ENCODE measurements at places on chromosomes 6 and 20.

GRCh38 chr6:78605909-78606446 is 261.4 kb upstream of the IRAK1BP1 start:
- no peaks in the 10 kb centered on the region for H3K27me3 ChIP-seq
- H3K4me3 ChIP-seq, result no peak overlapping the region
- no peaks in the 10 kb centered on the region for H3K4me1 ChIP-seq

DNA sequence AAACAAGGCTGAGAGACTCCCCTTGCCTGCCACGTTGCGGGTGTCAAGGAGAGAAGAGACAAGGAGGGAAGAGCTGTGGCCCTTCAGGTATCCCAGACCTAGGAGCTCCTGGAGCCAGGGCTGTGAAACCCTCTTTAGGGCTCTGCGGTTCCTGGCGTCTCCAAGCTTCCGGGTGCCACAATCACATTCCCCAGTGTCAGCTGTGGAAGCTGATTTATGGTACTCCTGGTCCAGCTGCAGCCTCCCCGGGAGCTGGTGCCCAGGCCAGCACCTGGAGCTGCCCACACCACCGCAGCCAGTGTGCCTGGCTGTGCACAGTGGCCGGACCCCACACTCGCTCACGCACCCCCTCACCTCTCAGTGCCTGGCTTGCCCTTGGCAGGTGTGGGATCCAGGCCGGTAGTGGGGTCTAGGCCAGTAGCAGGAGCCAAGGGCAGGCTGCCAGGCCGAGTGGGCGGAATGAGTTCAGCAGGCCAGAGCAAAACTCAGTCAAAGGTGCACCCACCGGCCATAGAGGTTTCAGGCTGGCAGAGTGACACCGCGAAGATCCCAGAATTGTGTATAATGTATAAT is 58.9 kb upstream of the L3MBTL3 start:
- no peak for DNase-seq
- no peak overlapping the region for H3K4me3 ChIP-seq
- H3K36me3 ChIP-seq, result no peaks in the 10 kb centered on the region
- no peaks in the 10 kb centered on the region for H3K4me1 ChIP-seq

- no peaks in the 10 kb centered on the region for H3K36me3 ChIP-seq
- peaks cover 32% of the 10 kb centered on the region for H3K27me3 ChIP-seq
- peaks cover 4% of the 10 kb centered on the region for H3K4me1 ChIP-seq
- H3K27ac ChIP-seq, result peak overlapping the region; percentile 51
- H3K4me3 ChIP-seq, result peak overlapping the region; percentile 43
Observed at GRCh38 chr6:39166189-39166911, 51.4 kb upstream of the SAYSD1 start.

- peaks cover 3% of the 10 kb centered on the region for H3K36me3 ChIP-seq
- no peaks in the 10 kb centered on the region for H3K4me1 ChIP-seq
- H3K27ac ChIP-seq, result no peak overlapping the region
- no peak for DNase-seq
Observed at GRCh38 chr6:43900560-43900915, 130.5 kb downstream of the VEGFA start.

- H3K36me3 ChIP-seq, result peaks cover 3% of the 10 kb centered on the region
- peak; percentile 78 for DNase-seq
- H3K4me1 ChIP-seq, result no peaks in the 10 kb centered on the region
- no peaks in the 10 kb centered on the region for H3K27me3 ChIP-seq
Observed at GRCh38 chr6:136643850-136644596, 93.8 kb upstream of the MAP7 start.

- no peaks in the 10 kb centered on the region for H3K27me3 ChIP-seq
- H3K36me3 ChIP-seq, result no peaks in the 10 kb centered on the region
- H3K4me3 ChIP-seq, result no peak overlapping the region
- H3K4me1 ChIP-seq, result no peaks in the 10 kb centered on the region
- H3K27ac ChIP-seq, result no peak overlapping the region
- DNase-seq, result no peak
Observed at GRCh38 chr6:56541741-56542360, 100.8 kb downstream of the DST start.

- H3K4me1 ChIP-seq, result peaks cover 7% of the 10 kb centered on the region
- DNase-seq, result no peak
- H3K27ac ChIP-seq, result no peak overlapping the region
- no peaks in the 10 kb centered on the region for H3K27me3 ChIP-seq
- H3K4me3 ChIP-seq, result no peak overlapping the region
- peaks cover 6% of the 10 kb centered on the region for H3K36me3 ChIP-seq
Observed at GRCh38 chr6:20644667-20645370, 110.6 kb downstream of the CDKAL1 start.

DNA sequence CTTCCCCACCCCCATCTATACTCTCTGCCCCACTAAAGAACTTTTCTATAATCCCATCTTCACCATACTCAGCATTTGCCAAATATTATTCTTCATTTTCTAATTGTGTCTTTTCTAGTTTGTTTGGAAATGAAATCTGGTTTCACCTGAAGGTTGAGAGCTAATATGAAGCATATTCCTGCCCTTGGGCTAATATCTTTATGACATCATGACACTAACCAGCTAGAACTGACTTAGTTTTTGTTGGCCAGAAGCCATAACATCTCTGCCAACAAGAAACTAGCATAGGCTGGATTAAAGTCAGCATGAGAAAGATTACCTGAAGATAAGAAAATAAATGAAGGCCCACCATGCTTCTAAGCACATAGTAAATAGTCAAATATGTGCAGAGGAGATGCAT is 16.7 kb downstream of the UNC5CL start:
- H3K4me3 ChIP-seq, result no peak overlapping the region
- DNase-seq, result no peak
- peaks cover 9% of the 10 kb centered on the region for H3K27me3 ChIP-seq
- no peak overlapping the region for H3K27ac ChIP-seq
- no peaks in the 10 kb centered on the region for H3K36me3 ChIP-seq

DNA sequence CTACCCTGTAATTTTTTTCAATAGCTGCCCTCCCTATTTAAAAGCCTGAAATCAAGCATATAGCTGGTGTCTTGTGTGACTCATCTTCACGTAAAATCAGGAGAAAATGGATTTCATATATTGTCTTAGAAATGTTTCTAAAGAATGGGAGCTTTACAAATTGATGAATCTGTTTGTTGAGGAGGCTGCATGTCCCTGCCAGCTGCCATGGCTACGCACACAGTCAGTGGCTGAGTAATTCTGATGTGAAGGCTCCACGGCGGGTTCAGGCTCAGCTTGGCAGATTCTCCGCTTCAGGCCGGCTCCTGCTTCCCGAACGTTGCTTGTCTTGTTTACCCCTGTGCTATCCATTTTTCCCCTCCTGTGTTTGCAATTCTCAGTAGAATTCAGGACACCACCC is 82.8 kb downstream of the CCDC170 start:
- peaks cover 36% of the 10 kb centered on the region for H3K27me3 ChIP-seq
- no peaks in the 10 kb centered on the region for H3K4me1 ChIP-seq
- no peak overlapping the region for H3K4me3 ChIP-seq
- no peaks in the 10 kb centered on the region for H3K36me3 ChIP-seq
- no peak for DNase-seq

DNA sequence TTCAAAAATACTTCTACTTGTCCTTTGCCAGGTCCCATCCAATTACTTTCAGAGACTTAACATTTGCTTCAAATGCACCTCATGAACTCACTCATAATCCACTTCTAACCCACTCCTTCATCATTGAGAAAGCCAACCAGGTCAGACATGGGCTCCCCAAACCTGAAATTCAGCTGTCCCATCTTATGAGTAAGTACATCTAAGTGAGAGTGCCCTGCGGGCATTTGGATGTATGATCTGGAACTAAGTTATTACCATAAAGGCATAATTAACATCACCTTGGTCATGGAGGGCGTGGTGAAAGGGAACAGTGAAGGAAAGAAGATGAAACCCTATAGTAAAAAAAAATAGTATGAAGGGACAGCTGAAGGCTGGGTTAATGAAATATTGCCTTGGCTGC is 896.8 kb downstream of the C6orf118 start:
- H3K36me3 ChIP-seq, result no peaks in the 10 kb centered on the region
- DNase-seq, result no peak
- no peak overlapping the region for H3K4me3 ChIP-seq
- H3K27ac ChIP-seq, result no peak overlapping the region
- no peaks in the 10 kb centered on the region for H3K27me3 ChIP-seq
- no peaks in the 10 kb centered on the region for H3K4me1 ChIP-seq

- no peak for DNase-seq
- peaks cover 4% of the 10 kb centered on the region for H3K36me3 ChIP-seq
- peak overlapping the region; percentile 21 for H3K4me3 ChIP-seq
- H3K27ac ChIP-seq, result peak overlapping the region; percentile 91
Observed at GRCh38 chr20:62031462-62032092, 34.1 kb downstream of the TAF4 start.

DNA sequence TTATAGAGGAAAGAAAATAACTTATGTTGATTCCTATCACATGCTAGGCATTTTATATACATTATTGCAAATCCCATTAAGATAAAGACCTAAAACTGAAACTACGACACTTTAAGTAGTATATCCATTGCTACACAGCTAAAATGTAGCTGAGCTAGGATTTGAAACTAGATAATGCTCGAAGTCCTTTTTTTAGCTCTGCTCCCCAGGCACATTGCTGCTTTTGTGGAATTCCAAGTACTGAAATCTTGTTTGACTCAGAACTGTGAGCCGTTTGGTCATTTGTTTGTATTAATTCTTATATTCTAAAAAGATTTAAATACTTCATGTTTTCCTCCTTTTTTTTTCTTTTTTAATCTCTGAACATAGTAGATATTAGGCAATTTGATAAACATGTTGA is 644.8 kb downstream of the HACE1 start:
- H3K4me1 ChIP-seq, result no peaks in the 10 kb centered on the region
- H3K27ac ChIP-seq, result no peak overlapping the region
- H3K27me3 ChIP-seq, result no peaks in the 10 kb centered on the region
- DNase-seq, result no peak
- H3K36me3 ChIP-seq, result no peaks in the 10 kb centered on the region

- H3K36me3 ChIP-seq, result peaks cover 63% of the 10 kb centered on the region
- peak overlapping the region; percentile 99 for H3K27ac ChIP-seq
- peak overlapping the region; percentile 85 for H3K4me3 ChIP-seq
- peaks cover 48% of the 10 kb centered on the region for H3K4me1 ChIP-seq
- no peaks in the 10 kb centered on the region for H3K27me3 ChIP-seq
Observed at GRCh38 chr20:38842026-38842425, 36.5 kb downstream of the PPP1R16B start.

GRCh38 chr20:3406481-3407039 is 909 bp downstream of the DNAAF9 start:
- H3K27me3 ChIP-seq, result no peaks in the 10 kb centered on the region
- H3K27ac ChIP-seq, result peak overlapping the region; percentile 84
- DNase-seq, result no peak

DNA sequence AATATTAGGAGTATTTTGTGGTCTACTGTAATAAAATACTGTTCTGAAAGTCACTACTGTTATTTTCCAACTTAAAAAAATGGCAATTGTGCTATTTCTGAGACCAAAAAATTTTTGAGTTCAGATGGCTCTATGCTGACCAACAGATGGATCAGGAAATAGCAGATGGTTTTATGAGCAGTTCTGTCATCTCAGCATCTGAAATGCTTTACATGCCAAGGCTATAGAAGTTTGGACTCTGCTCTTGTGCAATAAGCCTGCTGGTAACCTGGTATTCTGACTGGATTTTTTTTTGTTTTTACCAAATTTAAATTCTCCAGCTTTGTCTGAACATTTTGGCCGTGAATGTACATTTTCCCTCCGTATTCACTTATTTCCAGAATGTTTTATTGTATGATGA is 1127.5 kb downstream of the GRIK2 start:
- DNase-seq, result no peak
- no peaks in the 10 kb centered on the region for H3K27me3 ChIP-seq
- no peak overlapping the region for H3K4me3 ChIP-seq

- no peaks in the 10 kb centered on the region for H3K36me3 ChIP-seq
- no peaks in the 10 kb centered on the region for H3K27me3 ChIP-seq
- no peak overlapping the region for H3K4me3 ChIP-seq
- no peak for DNase-seq
Observed at GRCh38 chr6:130993292-130993765, 69.7 kb downstream of the EPB41L2 start.

- H3K27me3 ChIP-seq, result no peaks in the 10 kb centered on the region
- no peak for DNase-seq
- H3K36me3 ChIP-seq, result peaks cover 19% of the 10 kb centered on the region
- H3K4me1 ChIP-seq, result peaks cover 62% of the 10 kb centered on the region
Observed at GRCh38 chr6:32964776-32965175, 3.6 kb upstream of the BRD2 start.
